ENCODE measurements at places on chromosomes 5 and 9.

- DNase-seq: no peak
Observed at GRCh38 chr5:51375084-51375483, 8.2 kb upstream of the ISL1 start.

- DNase-seq: no peak
Observed at GRCh38 chr5:170226129-170226615, 6.6 kb upstream of the C5orf58 start.

GRCh38 chr5:6772886-6773285 is 59.7 kb downstream of the TENT4A start:
- no peak for DNase-seq

GRCh38 chr5:81164476-81164875 is 68.6 kb upstream of the CKMT2 start:
- no peak for DNase-seq

GRCh38 chr5:68274847-68275651 is 59.5 kb downstream of the PIK3R1 start:
- no peak for DNase-seq

DNA sequence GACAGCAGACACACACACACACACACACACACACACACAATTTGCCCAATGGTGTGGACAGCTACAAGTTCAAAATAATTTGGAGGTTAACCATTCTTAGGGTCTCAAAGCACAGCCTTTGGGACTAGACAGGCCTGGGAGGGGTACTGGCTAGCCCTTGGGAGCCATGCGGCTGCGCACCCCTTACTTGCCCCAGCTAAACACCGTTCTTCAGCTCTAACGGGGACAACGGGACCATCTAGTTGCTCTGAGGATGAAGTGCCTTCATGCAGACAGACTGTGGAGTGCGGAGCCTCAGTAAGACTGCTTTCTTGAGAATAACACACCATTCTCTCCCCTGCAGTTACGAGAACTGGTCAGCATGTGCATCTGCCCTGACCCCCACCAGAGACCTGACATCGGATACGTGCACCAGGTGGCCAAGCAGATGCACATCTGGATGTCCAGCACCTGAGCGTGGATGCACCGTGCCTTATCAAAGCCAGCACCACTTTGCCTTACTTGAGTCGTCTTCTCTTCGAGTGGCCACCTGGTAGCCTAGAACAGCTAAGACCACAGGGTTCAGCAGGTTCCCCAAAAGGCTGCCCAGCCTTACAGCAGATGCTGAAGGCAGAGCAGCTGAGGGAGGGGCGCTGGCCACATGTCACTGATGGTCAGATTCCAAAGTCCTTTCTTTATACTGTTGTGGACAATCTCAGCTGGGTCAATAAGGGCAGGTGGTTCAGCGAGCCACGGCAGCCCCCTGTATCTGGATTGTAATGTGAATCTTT is 64.6 kb downstream of the PSMB7 start:
- no peak for DNase-seq

DNA sequence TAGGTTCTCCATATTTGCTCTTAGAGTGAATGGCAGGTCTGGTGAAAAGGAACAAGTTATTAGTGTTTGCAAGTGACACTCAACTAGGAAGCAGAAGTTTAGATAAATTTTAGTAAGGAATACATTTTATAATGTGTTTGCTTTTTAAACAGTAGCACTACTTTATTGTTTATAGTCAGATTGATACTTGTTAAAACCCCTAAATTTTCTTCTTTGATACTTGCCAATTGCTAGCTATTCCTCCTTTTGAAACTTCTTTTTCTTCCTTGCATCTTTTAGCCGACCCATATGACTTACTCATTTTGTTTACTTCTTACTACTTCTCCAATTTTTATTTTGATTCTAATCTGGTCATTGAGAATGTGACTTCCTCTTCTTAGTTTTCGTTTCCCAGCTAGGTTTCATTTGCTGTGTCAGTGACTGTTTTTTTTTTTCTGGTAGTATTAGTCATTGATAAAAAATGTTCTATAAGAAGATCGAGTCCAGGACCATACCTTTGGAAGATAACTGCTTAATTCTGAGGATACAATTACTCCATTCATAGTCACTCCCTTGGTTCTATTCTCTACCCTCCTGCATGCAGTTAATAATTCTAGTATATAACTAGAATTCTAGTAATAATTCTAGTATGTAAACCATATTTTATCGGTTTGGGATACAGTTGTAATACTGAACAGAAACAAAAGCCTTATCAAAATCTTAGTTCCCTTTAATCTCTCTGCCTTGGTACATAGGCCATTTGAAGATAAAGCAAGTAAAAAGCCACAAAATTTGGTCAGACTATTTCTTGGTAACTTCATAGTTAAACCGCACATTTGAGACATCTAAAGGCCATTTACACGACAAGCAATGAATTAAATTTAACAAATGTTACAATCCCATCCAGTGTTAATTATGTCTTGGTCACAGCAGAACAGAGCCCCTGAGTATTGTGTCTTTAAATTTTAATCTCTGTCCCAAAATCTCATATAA is 2.8 kb upstream of the RICTOR start:
- DNase-seq: no peak

DNA sequence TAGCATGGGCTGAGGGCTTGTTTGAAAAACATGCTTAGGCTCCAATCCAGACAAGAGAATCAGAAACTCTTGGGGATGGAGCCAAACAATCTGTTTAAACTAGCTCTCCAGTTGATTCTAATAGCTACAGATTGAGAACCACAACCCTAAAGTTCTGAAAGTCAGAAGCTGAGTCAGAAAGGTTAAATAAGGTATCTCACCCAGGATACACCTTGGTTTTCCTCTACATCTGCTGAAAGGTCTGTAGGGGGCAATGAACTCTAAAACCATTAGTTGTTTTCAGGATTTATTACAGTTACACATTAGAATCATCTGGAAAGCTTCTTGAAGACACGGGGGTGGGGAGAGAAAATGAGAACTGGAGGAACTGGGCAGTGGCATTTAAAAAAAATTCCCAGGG is 5.7 kb downstream of the GFM2 start:
- no peak for DNase-seq

- peak; percentile 32 for DNase-seq
Observed at GRCh38 chr5:171534043-171534895, 114.8 kb downstream of the FGF18 start.
